ENCODE measurements at places on chromosomes 5 and 9.

GRCh38 chr5:86546044-86546443, 71.7 kb upstream of the COX7C start:
- DNase-seq: no peak

- no peak for DNase-seq
Observed at GRCh38 chr9:93861736-93862358, 93.3 kb downstream of the BARX1 start.

- DNase-seq: no peak
Observed at GRCh38 chr9:131657037-131657377, 82.9 kb downstream of the RAPGEF1 start.

- DNase-seq: no peak
Observed at GRCh38 chr9:116094846-116095245, 58.7 kb upstream of the PAPPA start.

DNA sequence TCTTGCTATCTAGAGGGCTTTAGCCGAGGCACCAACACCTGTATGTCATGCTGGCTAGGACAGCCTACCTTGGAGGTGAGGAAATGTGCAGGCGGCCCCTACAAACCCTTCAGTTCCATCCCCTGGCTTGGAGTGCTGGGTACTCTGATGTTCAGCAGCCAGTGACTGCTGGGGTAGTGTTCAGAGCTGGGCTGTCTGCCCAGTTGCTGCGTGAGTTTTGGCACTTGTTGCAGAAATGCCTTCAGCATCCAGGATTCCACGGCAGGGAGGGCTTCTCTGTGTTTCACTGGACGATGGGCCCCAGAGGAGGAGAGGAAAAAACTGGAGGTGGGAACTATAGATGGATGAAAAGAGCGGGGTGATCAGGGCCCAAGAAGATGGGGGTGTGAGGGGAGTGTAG, 10.4 kb downstream of the SWI5 start:
- no peak for DNase-seq

GRCh38 chr5:56487528-56488115, 254.5 kb upstream of the ANKRD55 start:
- no peak for DNase-seq

GRCh38 chr9:131500939-131501541, 1.7 kb upstream of the POMT1 start:
- peak; percentile 41 for DNase-seq

GRCh38 chr9:37776328-37776727, 8.5 kb downstream of the EXOSC3 start:
- no peak for DNase-seq

DNA sequence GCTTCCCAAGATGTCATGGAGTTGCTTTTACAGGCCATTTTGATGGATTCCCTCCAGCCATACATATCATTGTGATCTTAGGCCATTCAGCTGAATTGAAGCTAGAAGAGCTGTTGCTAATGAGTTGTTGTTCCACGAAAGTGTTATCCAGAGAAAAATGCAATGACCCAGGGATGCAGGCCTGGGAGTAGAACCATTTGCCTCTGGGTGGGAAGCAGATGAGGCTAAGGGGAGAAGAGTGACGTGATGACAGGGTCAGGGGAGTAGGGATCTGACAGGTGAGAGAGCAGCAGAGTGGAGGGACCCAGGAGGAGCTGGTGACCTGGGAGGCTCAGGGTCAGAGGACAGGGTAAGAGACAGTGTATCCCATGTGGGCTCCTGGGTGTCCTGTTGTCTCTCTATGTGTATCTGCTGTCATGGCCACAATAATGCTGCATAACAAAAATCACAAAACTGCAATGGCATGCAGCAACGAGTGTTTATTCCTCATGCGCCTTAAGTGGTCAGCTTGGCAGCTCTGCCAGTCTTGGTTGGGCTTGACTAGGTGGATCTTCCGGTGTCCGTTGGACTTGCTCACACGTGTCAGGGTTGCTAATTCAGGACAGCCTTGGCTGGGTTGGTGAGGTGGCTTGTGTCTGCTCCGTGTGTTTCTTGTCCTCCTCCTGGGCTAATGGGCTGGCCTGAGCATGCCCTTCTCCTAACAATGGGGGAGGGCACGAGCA, 90.6 kb downstream of the LIFR start:
- no peak for DNase-seq

- no peak for DNase-seq
Observed at GRCh38 chr5:6715758-6716628, 2.8 kb downstream of the TENT4A start.

Measured in stimulated activated CD4-positive, alpha-beta T cell treated with anti-CD3 and anti-CD28 coated beads, Interleukin-2, amount 100 ng/mL, for 48 hours (primary cell).